ENCODE measurements at places on chromosomes 5 and 9.

DNA sequence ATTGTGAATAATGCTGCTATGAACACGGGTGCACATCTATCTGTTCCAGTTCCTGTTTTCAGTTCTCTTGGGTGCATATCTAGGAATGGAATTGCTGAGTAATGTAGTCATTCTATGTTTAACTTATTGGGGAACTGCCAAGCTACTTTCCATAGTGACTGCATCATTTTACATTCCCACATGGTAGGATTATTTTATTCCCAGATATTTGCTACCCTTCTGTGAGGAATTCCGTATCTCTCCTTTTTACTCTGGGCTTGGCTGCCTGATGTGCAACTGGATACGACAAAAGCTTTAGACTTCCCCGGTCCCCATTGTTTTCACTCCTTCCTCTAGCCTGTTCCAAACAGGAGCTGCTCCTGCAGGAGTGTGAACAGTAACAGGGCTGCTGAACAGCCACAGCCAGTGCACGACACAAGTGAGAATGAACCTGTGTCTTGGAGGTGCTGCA, 7.2 kb downstream of the TAS2R1 start:
- no peak for DNase-seq

DNA sequence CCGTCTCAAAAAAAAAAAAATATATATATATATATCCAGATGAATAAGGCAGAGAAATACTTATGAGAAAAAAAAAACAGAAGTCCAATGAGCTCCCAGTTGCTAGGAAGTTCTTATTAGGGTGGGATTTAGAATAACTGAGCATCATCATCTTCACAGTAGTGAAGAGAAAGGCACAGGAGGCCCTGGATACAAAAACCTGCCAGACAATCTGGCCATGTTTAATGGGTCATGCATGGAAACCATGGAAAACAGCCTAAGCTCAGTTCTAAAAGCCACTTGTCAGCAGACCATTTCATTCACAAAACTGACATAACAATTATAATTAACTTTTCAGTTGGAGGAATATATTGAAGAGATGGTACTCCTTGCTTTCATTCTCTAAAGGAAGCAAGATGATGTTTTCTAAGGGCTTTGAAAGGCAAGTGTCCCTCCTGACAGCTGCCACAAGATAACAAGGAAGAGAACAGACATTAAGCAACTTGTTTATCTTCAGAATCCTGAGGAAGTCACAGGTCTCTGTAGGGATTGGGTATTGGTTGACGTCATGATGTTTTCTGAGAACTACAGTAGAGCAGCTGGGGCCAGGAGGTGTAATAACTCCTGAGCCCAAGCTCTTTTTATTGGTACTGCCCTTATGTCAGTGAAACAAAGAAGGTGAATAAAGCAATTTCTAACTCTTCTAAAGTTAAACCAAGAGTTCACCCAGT, 463.1 kb downstream of the DMAC1 start:
- no peak for DNase-seq

DNA sequence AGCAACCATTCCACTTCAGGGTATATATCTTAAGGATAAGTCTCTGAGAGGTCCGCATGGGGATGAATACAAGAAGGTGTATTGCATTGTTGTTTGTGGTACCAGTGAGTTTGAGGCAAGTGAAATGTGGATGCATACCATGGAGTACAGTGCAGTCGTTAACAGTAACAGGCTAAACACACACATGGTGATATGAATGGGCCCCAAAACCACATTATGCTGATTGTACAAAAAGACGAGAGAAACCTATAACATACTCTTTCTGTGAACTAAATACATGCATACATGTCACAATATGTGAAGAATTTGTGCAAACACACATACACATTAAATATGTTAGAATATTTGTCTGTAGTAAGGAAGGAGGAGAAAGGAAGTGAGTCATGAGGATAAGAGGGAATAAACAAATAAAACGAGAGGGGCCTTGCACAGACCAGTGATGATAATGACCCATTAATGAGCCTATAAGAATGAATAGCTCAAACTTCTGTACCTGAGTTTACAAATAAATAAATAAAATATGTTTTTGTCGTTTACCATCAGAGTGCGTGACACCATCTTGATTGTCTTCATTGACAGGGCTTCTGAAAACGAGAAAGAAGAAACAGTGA, 66.5 kb upstream of the RICTOR start:
- DNase-seq, result no peak

DNA sequence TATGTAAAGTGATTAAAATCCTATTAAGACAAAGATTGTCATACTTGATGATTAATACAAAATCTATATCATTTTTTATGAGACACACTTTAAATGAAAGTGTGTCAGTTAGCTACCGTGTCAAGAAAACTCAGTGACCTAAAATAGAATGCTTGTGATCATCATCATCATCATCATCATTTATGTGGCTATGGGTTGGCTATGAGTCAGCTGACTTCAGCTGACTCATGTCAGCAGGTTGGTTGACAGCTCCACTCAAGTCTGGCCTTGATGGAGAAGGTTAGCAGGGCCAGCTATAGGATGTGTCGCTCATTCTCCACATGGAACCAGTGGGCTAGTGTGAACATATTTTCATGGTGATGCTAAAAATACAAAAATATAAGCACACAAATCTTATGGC, 43.8 kb upstream of the ZNF300 start:
- no peak for DNase-seq

- DNase-seq, result no peak
Observed at GRCh38 chr9:86022687-86023266, 76.6 kb downstream of the GOLM1 start.

DNA sequence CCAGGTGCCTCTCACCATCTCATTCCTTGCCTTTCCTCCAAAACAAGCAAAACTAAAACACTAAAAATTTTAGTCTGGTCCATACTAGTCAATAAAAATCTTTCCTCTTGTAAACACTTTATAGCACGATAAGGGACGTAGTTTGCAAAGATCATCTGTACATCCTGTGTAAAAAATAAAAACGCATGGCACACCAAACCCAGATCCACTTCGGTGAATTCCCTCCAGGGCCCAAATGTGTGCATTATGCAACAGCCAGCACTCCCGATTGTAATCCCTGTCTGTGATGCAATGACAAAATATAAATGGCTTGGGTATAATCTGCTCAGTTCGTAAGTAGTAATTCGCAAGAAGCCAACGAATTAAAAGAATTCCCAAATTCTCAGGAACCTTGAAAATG, 1.4 kb downstream of the FAM169A start:
- no peak for DNase-seq

- no peak for DNase-seq
Observed at GRCh38 chr5:61881821-61882487, 424.1 kb upstream of the KIF2A start.
